ENCODE measurements at places on chromosomes 7 and 10.

- DNase-seq, result no peak
Measured at GRCh38 chr7:86920154-86920553, 139.3 kb downstream of the ELAPOR2 start.

DNA sequence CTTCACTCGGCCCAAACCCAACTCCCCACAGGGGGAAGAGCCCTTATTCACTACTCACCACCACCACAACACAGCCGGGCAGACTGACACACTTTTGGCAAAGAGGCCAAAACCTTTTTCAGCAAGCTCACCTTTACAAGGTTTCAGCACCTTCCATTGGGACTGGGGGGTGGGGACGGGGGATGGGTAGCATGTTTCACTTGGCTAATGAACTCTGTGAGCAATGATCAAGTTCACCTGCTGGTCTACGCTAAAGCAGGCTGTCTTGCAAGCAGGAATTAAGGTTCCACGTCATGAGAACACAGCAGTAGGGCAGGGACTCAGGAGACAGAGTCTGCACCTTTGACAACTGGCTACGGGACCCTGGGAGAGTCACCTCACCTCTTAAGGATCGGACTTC lies 7.0 kb downstream of the FAM53B start:
- DNase-seq, result no peak

DNA sequence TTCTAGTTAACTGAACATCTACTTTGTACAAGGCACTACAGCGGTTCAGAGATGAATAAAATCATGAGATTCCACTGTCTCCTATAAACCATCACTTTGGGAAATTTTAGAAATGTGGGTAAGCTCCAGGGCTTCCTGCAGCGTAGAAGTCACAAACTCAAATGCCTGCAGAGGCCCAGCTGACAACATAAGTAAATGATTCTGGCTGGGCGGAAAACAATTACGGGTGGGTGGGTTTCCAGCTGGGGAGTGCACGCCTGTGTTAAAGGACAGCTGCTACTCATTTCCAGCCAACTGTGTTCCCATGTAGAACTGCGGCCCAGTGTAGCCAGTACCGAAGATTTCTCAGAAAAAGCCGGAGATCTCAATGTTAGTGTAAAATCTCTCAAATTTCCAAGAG lies 69.5 kb upstream of the ATRNL1 start:
- DNase-seq, result no peak

GRCh38 chr10:7471720-7472367 lies 61.0 kb upstream of the SFMBT2 start:
- DNase-seq, result no peak

- no peak for DNase-seq
Measured at GRCh38 chr7:1645071-1645409, 25.0 kb upstream of the ELFN1 start.

DNA sequence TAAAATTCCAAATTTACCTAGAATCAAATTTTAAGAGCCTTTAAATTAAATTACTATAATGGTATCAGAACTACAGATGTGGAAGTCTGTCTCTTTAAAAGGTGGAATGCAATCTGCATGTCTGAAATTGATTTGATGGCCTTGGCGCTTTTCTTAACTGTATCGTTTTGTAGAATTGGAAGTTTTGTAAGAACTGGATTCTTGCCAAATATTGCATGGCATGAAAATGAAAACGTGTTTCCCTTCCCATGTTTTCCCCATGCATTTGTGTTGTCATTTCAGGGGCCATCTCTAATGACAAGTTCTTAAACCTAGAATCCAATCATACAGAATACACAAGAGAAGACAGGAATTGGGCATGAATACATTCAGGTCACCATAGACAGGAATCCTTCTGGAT lies 162.5 kb downstream of the KIAA1217 start:
- DNase-seq, result no peak

DNA sequence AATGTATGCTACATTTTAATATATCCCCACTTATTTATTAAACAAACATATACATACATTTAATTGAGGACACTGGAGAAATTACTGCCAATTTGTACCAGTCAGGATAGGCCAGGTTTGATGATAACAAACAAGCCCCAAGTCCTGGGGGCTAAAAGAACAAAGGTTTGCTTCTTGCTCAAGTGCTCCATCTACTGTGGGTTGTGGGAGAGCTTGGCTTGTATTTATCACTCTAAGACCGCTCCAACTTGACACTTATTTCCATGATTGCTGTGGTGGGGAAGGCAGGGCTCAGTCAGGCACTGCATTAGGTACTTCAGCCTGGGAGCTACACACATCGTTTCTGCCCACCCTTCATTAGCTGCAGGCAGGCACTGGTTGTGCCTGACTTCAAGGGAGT lies 136.6 kb upstream of the ZNF32 start:
- DNase-seq, result no peak

DNA sequence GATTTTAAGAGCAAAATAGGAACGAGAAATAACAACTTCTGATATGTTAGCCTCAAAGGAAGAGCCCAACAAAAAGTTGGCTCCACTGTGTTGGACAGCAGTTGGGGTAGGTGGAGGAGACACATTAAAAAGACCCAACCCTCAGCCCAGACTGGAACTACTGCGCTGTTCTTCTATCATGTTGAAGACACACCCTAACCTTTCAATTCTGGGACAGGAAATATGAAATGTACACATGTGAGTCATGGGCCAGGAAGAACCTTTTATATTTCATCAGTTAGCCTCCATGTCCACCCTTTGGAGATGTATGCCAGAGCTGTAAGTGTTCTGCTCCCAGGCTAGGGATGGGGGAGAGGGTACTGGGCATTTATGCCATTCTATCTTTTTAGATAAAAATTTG lies 22.1 kb downstream of the CLDN12 start:
- DNase-seq, result no peak

DNA sequence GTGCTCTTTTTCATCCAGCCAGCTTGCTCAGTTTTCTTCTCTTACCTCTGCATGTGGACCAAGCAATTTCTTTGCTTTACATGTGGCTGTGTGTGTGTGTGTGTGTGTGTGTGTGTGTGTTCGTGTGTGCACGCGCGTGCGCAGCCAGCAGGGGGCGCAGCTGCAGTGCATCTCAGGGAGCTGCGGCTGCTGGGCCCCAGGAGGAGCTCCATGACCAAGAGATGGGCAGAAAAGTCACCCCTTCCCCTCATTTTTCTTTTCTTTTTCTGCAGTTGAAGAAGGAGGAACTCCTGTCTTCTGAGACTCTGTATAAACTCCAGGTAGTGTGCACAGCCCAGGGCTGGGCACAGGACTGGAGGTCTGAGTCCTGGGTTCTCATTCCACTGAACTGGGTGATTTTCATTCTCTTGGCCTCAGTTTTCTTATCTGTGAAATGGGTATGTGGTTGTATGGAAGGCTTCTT lies 41.8 kb downstream of the BLNK start:
- DNase-seq, result no peak

DNA sequence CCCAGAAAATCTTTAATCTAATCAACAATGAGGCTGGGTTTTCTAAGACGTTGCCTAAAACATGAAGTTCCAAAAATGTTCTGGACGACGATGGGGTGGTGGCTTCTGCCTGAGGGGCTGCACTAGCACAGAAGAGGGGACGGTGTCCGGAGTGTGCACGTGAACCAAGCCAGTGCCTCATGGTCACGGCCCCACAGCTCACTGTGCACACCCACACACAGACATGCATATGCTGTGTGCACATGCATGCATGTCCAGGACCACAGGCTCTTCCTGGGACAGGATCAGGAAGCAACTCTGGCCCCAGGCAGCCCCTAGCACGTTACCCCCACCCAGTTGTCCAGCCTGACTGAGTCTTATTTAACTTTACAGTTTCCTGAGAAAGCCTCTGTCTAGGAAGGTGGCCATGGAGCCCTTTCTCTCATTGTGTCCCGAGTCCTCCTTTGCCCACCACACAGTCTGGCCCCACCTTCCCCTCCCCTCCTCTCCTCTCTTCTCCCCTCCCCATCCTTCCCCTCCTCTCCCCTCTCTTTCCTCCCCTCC lies 100.8 kb downstream of the DNAJB6 start:
- DNase-seq, result no peak
